Hair follicular keratinocyte (primary cell): ENCODE measurements at places on chromosomes 6 and 20. TPM values are rescaled to one million over a fixed set of nuclear protein-coding genes. Genes with fewer than 3 reads are reported as not detected.

ZNF165 gene
- 3.0 and 4.7 TPM in 2 replicates for total RNA-seq

GPR63 gene
- total RNA-seq: 1.4 and 1.7 TPM in 2 replicates

RNF217 gene
- total RNA-seq: 8.7 and 13.0 TPM in 2 replicates

PPIL6 gene
- total RNA-seq: 2.5 and 3.4 TPM in 2 replicates

SNAP25 gene
- not detected in 2 replicates for total RNA-seq

C20orf204 gene
- under 0.01 and 0.04 TPM in 2 replicates for total RNA-seq

BEND6 gene
- 1.2 and 3.1 TPM in 2 replicates for total RNA-seq

ZSCAN23 gene
- total RNA-seq: 0.87 and 2.5 TPM in 2 replicates

MLN gene
- not detected in 2 replicates for total RNA-seq

EYS gene
- total RNA-seq: 0.16 and 0.27 TPM in 2 replicates

TSHZ2 gene
- 0.84 and 4.2 TPM in 2 replicates for total RNA-seq

THBD gene
- total RNA-seq: 16.9 and 30.9 TPM in 2 replicates

LTV1 gene
- total RNA-seq: 10.8 and 20.7 TPM in 2 replicates

TMEM200A gene
- total RNA-seq: 3.0 and 18.9 TPM in 2 replicates

F13A1 gene
- total RNA-seq: not detected in 2 replicates
